ENCODE measurements at places on chromosomes 3 and 15.
A peak's percentile ranks its signal among the peaks of the same experiment; 100 is the strongest.

- DNase-seq, result no peak
Observed at GRCh38 chr15:25687276-25687675, 175.9 kb downstream of the ATP10A start.

- DNase-seq, result no peak
Observed at GRCh38 chr3:141471160-141471559, 15.7 kb upstream of the RASA2 start.

- DNase-seq, result no peak
Observed at GRCh38 chr15:99074446-99074845, 30.4 kb upstream of the SYNM start.

- no peak for DNase-seq
Observed at GRCh38 chr3:56069766-56070165, 398.5 kb downstream of the ERC2 start.

DNA sequence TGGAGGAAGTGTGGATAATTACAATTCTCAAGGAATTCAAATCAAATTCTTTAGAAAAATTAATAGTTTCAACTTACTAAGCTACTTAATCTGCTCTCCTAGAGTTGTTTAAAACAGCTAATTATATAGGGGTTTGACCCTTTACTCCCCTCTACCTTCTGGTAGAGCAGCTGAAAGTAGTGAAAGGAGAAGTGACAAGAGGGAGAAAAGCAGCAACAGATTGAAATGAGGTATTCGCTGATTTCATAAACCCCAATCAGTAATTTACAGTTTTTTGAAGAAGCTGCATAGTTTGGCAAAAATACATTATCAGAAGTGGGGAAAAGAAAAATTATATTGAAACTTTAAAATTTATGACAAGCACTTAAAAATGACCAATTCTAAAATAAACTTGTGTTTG is 52.8 kb downstream of the ZMAT3 start:
- DNase-seq, result no peak

DNA sequence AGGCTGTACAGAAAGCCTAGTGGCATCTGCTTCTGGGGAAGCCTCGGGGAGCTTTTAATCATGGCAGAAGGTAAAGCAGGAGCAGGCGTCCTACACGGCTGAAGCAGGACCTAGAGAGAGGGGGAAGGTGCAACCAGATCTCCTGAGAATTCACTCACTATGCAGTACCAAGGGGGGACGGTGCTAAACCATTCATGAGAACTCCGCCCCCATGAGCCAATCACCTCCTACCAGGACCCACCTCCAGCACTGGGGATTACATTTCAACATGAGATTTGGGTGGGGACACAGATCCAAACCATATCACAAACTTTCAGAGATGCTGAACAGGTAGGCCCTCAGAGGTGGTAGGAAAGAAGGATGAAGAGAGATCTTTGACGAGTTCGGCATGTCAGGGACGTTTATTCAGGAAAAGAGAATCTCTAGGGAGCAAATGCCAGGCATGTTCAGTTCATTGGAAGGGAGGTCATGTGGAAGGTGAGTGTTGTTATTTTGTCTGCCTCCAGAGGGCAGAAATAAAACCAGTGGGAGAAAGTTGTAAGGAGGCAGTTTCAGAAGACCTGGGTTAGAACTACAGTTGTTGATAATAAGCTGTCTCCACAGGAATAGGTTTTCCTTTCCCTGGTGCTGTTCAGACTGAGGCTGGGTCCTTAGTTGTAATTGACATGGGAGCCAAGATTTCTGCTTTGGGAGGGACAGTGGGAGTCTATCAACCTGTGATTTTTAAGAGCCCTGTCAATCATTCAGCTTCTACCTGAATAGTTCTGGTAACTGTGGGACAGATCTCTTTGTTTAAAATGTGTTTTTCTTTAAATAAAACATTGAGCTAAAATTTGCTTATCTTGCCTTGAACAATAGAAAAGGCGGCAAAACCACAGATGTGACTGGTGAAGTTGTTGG is 4.3 kb upstream of the FNDC3B start:
- peak; percentile 41 for DNase-seq

GRCh38 chr3:130761730-130762311 is 15.2 kb upstream of the PIK3R4 start:
- no peak for DNase-seq

GRCh38 chr15:48888191-48888590 is 10.3 kb downstream of the EID1 start:
- DNase-seq, result no peak

DNA sequence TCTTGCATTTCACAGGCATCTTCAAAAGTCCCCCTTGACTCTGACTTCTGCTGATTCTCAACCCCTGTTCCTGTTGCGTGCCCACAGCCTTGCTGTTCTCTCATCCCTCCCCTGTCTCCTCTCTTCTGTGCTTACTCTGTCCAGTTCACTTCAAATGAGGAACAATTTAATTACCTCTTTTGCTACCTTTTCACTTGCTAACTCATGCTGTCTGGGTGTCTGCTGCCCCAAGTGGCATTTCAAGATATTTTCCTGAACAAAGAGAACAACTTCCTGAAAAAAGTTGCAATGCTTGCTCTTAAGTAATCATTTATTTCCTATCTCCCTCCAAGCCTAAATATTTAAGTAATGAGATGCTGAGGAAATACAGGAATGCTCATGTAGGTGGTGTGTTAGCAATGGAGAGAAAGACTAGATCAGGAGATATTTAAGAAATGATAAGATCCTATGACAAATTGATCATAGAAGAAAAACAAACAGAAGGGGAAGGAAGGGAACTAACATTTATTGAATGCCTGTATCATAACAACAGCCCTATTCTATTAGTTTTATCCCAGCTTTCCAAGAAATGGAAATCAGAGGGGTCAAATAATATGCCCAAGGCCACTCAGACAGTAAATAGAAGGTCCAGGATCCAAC is 42.2 kb downstream of the SV2B start:
- peak; percentile 27 for DNase-seq

GRCh38 chr15:48407646-48408045 is 76.4 kb downstream of the DUT start:
- no peak for DNase-seq

DNA sequence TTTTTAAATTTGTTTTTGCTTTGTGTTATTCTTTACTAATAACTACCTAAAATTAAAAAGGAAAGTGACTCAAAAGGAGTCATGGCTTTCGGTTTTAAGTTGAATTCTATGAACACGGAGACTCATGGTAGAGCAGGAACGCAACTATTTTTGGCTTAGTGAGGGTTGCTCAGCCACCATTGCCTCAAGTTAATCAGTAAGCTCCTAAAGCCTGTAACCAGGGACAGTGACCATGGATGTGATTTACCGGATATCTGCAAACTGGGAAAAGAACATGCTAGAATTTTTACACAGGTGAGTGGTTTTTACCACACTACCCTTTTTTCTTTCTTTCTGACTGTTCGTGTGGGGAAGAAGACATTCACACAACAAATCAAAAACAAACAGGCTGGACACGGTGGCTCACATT is 11.8 kb downstream of the SLC12A8 start:
- no peak for DNase-seq

GRCh38 chr15:72592097-72592496 is 62.4 kb upstream of the GOLGA6B start:
- DNase-seq, result no peak

DNA sequence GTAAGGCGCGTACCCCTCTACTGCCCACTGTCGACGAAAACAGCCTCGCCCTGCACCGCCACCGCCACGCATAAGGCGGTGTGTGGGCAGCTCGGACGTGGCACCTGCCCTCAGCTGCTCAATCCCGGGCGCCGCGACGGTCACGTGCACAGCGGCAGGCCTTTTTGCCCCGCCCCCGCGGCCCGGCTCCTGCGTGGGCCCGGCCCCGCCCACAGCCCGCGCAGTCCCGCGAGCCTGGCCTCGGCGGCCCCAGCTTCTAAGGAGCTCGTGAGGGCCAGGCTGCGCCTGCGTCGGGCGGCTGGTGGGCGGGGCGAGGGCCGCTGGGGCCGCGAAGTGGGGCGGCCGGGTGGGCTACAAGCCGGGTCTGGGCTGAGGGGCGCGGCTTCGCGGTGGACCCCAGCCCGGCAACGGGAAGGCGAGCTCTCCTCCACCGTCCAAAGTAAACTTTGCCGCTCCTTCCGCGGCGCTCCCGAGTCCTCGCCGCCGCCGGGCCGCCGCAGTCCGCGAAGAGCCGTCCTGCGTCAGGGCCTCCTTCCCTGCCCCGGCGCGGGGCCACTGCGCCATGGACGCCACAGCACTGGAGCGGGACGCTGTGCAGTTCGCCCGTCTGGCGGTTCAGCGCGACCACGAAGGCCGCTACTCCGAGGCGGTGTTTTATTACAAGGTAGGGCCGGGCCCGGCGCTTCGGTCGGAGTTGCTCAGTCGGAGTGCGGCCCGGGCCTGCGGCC is at the start of gene CAPN7:
Gene CAPN7, plus strand, starts transcription at position 313 of the 728 bp plus-strand sequence. Its CDS starts 250 bp downstream, at position 563.
- DNase-seq, result peak; percentile 88

DNA sequence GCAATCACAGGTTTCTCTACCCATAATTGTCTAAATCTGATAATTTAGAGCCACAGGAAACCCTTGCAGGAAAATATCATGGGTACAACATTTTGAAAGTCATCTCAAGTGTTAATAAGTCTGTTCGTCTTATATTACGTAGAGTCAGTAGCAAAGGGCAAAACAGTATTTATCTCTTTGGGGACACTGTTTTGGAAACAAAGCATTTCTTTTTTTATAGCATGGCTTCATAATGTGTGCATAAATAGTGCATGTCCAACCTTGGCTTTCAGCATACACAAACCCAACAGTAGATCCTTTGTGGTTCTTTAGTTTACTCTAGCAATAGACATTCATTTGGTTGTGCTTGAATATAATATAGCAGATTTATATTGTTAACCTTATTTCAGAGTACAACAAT is 24.0 kb downstream of the ST3GAL6 start:
- DNase-seq, result no peak

DNA sequence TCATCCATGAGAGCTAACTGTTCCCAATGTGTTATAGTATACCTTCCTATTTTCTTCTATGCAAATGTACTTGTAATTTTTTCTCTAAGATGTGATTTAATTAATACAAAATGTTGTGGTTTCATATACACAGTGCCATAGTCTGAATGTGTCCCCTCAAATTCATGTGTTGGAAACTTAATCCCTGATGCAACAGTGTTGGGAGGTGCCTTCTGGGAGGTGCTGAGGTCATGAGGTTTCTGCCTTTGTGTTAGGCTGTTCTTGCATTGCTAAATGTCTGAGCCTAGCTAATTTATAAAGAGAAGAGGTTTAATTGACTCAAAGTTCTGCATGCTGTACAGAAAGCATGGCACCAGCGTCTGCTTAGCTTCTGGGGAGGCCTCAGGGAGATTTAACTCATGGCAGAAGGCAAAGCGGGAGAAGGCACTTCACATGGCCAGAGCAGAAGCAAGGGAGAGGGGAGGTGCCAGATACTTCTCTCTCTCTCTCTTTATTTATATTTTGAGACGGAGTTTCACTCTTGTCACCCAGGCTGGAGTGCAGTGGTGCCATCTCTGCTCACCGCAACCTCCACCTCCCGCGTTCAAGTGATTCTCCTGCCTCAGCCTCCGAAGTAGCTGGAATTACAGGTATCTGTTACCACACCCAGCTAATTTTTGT is 34.7 kb upstream of the BNIP2 start:
- DNase-seq, result no peak

GRCh38 chr3:152997526-152997925 is 162.6 kb downstream of the P2RY1 start:
- DNase-seq, result no peak

DNA sequence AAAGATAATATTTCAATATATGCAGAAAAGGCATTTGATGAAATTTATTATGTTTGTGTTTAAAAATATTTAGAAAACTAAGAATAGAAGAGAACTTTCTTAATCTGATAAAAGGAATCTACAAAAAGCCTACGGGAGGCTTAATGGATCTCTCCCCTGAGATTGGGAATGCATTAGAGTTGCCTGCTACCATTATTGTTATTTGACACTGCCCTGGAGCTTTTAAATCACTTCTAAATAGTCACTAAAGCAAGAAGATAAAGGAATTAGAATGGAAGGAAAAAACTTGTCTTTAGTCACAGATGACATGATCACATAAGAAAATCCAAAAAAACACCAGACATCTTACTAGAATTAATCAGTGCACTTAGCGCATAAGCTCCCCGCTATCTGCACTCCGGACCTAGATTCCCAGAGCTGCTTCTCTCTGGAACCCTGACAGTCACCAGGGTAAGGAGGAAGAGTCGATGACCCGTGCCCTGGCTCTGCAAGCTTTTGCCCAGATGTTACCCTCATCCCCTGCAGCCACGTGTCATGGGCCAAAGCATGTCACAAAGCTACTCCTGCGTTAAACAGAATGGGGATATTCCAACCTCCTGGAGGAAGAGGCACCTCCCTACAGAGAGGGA is 97.1 kb downstream of the MINAR1 start:
- DNase-seq, result no peak

DNA sequence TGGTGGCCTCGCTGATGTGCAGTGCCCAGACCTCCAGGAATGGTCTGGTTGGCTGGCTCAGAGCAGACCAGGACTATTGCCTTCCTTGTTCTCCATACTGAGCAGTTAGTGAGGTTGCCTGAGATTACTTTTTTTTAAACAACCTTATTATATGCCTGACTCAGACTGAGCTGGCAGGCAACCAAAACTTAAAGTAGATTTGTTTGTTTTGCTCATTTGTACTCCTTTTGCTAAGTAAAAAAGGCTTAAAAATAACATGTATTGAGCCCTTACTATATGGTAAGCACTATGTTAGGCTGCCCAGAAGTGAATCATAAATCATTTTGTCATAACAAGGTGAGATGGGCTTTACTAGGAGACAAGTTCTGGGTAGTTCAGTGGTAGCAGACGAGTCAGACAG is 92.4 kb downstream of the GHSR start:
- peak; percentile 96 for DNase-seq

DNA sequence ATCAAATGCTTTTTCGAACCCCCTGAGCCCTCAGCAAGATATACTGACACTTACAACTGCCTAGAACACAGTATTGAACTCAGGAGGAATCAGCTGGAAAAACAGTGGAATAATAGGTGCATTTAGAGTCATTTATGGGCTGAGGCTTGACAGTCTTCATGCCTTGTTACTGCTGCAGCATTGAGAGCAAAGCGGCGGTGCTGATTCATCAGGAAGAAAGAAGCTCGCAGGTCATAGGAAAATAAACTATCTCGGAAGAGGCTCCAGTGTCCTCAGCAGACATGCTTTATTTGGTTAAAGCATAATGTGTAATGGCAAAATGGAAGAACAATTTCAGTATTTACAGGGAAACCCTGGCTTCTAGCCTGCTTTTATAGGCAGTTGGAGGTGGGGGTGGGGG is 30.1 kb upstream of the NEO1 start:
- no peak for DNase-seq

DNA sequence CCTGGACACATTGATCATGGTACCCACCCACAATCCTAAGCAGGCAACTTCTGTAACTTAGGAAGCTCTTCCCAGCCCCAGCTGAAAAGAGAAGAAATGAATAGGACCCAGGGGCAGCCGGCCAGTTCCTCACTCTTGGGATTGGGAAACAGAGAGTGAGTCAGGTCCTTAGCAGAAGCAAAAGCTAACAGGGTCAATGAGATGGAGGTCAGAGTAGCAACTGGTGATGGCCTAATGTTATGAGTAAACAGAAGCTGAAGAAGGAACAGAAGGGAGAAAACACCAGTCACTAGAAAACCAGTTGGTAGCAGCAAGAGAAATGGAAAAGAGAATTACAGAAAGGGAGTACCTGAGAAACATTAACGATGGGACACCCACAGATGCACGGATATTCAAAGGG is 20.0 kb downstream of the RIOX2 start:
- no peak for DNase-seq
